Memory B cell (primary cell): ENCODE measurements at places on chromosomes 16 and 17.

DNA sequence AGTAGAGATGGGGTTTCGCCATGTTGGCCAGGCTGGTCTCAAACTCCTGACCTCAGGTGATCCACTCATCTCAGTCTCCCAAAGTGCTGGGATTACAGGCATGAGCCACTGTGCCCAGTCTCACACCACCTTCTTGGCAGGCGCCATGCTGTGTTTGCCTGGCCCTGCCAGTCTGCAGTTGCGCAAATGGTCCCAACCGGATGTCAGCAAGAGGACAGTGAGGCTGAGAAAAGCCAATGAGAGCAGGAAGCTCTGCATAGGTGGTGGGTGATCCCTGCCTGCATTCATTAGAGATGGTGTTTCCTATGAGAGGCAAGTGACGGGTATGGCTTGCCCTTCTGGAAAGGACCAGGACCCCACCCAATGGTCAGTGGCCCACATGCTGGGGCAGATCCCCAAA, 59.3 kb downstream of the PECAM1 start:
- no peak for DNase-seq

GRCh38 chr17:43079641-43080302, 45.4 kb downstream of the BRCA1 start:
- DNase-seq, result no peak

DNA sequence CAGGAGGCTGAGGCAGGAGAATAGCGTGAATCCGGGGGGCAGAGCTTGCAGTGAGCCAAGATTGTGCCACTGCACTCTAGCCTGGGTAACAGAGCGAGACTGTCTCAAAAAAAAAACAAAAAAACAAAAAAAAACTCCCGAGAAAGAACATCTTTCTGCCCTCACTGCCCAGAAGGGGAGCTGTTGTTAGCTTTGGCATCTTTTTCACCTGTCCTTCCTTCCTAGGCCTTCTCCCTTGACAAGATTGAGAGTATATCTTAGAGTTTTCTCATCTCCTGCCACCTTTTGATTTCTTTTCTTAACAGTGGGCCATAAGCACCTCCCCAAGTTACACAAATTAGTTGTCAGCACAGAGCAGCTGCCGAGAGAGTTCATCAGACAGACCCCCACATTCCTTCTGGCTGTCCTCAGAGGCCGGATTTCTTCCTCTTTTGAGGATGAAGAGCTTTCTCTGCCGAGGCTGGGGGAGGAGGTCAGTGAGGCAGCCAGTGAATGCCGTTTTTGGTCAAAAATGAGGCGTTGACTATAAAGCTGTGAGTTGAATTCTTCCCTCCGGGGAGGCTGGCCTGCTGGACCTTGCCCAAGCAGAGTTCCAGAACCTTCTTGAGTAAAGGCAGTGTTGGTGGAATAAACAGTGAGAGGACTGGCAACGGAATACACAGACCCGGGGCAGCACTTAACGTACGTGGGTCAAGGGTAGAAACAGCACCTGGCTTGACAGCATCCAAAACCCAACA, 127.0 kb downstream of the ABCC6 start:
- no peak for DNase-seq

DNA sequence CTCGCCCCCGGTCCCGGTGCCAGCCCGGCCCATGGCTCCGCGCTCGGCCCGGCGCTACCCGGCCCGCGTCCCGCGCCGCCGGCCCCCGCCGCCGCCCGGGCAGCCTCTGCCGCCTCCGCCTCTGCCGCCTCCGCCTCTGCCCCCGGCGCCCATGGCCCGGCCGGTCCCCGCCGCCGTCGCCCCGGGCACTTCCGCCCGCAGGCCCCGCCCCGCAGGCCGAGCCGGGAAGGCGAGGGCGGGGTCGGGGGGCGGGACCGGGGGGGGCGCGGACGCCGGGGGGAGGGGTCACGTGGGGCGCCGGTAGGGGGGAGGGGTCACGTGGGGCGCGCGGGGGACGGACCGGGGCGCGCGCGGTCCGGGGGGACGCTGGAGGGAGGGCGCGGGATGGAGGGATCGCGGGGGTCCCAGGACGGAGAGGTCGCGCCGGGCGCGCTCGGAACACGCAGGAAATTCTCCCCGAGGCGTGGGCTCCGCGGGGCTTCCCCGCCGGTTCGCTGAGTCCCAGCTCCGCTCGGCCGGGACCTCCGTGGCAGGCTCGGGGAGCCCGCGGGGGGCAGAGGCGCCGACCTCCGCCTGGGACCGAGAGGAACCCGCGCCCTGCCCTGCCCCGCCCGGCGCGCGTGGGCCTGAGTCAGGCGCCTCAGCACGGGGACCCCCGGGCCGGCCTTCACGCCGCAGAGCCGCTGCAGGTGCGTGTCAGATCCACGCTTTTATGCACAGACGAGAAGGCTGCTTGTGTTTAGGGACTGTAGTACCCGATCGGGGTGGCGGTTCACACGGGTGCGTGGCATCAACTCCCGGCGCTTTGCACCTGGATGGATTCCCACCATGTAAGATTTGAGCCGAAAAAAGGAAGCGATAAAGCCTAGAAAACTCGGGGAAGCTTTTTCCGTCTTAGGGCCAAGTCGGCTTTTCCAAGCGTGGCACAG, at the start of gene PGAP6:
PGAP6 (minus strand) TSS at position 190 of the 929 bp plus-strand sequence; CDS start at position 33, 157 bp downstream.
- peak; percentile 45 for DNase-seq

DNA sequence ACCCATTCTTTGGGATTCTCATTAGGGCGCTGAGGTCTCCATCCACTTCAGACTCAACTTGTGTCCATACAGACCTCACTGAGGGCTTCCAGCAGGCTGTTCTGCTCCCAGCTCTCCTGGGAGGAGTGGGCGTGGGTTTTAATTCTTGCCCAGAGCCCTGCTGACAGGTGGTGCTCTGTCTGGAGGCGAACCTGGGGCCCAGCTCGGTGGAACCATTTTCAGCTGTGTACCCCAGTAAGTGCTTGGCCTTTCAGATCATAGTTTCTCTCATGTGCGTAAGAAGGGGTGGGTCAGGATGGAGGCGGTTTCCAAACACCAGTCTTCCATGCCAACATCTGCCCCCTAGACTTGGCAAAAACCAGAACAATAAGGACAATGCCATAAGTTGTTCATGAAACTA, 21.4 kb upstream of the NKD1 start:
- no peak for DNase-seq

DNA sequence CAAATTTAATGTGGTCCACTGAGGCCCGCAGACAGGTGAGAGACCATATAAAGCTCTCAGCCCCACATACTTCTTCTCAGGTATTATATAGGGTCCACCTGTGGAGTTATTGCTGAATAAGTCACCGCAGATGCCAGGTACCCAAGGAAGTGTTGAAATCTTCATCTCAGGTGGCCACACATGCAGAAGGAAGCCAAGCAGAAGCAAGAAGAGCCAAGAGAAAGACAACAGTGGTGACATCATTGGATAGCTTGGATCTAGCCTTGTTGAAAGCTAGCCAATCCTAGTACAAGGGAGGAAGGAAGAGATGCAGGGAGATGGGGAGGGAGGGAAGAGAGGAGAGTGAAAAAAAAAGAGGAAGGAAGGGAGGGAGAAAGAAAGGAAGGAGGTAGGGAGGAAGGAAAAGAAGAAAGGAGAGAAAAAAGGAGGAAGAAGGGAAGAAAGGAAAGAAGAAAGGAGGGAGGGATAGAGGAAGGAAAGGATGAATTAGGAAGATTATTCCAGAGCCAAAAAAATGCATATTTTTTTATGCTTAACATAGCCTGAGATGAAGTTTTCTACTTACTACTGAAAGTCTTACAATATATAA, 12.5 kb downstream of the ADAMTS18 start:
- no peak for DNase-seq
